Substantia nigra (tissue), 51 donors: ENCODE measurements at places on chromosomes 2 and 18.

GRCh38 chr2:18373664-18374063 lies 186.8 kb downstream of the RDH14 start:
- DNase-seq = no peak

DNA sequence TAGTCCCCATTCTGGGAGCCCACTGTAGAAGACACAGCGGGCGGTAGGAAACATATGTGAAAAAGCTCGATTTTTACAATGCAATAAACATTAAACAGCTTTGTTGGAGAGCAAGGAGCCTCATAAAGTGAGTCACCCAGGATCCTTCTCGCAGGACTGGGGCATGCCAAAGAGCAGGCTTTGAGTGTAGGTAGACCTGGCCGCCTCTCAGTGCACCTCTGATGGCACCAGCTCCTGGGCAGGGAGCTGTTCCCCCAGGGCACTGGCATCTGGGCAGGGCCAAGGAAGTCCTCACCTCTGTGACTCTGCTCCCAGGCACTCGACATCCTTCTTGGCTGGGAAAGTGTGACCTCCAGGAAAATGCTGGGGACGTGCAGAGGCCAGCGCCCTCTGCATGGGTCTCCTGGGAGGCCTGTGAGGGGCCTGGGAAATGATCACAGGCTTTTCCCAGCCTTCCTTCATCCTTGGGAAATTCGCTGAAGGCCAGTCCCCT lies 94.2 kb downstream of the POLR1A start:
- DNase-seq = no peak

DNA sequence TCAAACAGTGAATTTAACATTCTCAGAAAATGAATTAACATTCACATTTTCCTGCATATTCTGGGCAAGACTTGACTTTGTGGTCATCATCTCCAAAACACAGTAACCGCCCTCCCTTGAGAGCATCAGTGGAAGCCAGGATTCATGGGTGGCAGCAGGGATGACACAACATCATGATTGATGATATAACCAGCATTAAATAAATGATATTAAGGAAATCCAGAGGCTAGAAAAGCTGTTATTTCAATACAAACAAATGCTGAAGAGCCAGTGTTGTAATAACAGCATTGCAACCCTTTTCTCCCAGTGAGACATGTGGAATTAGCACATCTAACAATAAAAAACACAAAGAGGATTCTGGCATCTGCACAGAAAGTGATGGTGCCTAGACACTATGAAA lies 41.1 kb downstream of the CDC42EP3 start:
- no peak for DNase-seq

DNA sequence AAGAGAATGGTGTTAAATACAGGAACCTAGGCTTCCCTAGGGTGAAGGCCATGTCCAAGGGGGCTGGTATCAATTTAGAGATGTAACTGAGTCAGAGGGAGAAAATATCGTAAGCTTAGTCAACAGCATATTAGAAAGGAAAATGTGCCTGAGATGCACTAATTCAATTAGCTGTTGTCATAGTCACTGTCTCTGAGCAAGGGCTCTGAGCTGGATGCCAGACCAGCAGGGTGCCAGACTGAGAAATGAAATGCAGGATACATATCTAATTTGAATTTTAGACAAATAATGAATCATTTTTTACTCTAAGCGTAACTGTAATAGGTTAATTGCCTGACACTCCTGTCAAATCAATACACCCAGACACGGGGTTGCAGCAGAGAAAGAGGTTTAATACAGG lies 11.4 kb upstream of the SLC35F6 start:
- no peak for DNase-seq

GRCh38 chr18:13409997-13410396 lies 191.4 kb downstream of the LDLRAD4 start:
- DNase-seq = no peak

GRCh38 chr2:101135412-101136296 lies 15.5 kb downstream of the TBC1D8 start:
- no peak for DNase-seq

GRCh38 chr2:162433491-162433890 lies 89.6 kb downstream of the GCA start:
- DNase-seq = no peak

- peak; percentile 38 for DNase-seq
These were observed 4.2 kb upstream of the PAX8 start for GRCh38 chr2:113282747-113283533.

- DNase-seq = no peak
These were observed 315.0 kb downstream of the ALK start for GRCh38 chr2:29606104-29607037.

DNA sequence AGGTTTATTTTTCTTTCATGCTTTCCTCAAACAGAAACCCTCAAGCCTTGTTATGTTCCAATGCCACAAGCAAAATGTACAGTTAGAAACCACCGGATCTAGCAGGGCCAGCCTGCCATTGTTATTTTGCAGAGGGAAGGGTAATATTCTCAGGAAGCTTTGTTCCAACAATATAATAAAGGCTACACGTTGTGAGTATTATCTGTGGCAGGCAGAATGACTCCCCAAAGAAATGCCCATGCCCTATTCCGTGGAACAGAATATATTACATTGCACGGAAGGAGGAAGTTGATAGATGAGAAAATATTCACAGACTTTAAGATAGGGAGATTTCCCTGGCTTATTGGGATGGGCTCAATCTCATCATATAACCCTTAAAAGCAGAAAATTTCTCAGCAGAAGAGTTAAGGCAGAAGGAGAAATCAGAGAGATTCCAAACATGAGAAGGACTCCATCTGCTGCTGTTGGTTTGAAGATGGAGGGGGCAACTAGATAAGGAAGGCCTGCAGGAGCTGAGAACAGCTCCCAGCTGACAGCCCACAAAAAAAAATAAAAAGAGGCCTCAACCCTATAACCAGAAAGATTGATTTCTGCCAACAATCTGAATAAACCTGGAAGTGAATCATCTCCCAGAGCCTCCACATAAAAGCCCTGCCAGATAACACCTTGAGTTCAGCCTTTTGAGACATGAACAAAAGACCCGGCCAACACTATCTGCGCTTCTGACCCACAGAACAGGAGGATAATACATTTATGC lies 466.6 kb downstream of the LPIN1 start:
- DNase-seq = no peak

DNA sequence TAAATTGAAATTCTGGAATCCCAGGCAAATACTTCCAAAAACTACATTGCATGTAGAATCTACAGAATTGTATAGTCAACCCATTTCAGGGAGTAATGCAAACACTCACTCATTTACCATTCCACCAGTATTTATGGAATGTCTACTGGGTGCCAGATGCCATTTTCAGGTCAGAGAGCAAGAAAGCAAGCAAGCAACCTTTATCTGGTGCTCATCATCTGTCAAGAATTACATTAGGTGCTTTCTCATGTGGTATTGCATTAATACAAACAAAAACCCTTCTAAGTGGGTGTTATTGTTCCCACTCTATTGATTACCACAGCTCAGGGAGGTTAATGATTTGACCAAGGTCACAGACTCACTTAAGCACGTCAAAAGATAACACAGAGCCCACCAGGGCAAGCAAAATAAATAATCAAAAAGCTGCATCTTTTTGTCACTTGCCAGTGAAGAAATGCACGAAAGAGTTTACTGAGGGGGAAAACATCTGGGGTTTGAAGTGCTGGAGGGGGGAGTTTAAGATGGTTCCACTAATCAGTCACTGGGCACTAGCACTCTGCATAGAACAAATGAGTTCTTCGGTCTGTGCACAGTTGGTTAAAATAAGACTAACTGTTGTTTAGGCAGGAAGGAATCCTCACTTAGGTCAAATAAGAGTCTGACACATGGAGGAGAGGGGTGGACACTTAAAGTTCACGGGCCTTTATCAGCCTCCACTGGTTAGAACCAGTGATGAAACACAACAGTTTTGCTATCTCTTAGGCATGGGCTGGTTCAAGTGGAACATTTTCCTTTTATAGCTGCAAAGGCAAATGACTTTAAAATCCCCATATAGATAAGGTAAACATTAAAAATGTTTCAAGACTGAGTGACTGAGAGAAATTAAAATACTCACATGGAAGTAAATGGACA lies 208.8 kb downstream of the CDH2 start:
- no peak for DNase-seq

DNA sequence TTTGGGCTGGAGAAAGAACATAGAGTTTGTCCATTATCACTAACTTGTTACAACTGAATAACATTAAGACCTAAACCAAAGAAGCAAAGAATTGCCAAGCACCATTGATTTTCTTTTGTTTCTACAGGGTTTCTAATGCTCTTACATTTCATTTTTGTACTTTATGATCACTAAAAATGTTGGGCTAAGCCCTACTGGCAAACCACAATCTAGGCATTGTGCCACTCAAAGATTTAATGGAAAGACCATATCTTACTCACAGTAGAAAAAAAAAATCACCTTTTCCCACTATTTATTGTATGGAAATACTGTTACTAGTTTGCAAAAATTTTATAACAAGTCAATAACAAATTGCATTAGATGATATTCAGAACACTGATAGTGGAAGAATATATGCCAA lies 447.4 kb upstream of the PKDCC start:
- no peak for DNase-seq

DNA sequence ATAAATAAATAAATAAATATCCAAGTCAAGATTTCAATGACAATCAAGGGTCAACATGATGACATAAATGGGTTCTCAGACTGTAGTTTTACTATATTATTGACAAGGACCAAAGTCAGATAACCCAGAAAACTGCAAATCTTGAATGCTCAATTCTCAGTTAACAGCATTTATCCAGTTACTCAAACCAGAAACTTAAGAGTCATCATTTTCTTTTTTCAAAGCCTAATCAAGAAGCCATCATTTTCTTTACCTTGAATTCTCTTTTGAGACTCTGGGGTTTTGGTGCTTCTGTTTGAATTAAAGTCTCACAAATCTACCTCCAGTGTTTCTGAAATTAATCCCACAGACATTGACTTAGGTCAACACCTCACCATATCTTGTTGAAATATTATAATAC lies 14.1 kb downstream of the TRMT61B start:
- no peak for DNase-seq

- DNase-seq = no peak
These were observed 364.3 kb upstream of the MEX3C start for GRCh38 chr18:51561821-51562220.

GRCh38 chr18:63895190-63895589 lies 7.7 kb downstream of the SERPINB2 start:
- no peak for DNase-seq

- DNase-seq = no peak
These were observed 609.1 kb upstream of the SYT4 start for GRCh38 chr18:43886341-43886740.

DNA sequence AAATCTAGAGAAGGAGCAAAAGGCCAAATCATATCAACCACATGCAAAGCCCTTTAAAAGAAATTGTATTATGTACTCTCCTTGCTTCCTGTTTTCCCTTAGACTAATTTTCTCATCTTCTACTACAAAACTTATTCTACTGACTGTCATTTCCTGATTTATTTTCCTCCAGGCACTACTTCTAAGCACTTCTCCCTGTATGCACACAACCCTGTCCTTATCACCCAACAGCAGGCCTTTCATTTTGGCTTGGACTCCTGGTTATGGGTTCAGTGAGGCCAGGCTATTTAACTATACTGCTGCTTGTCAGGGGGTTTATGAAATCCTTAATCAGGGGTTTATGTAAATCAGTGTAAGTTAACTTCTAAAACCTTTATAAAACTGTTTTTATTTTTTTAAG lies 205.1 kb upstream of the FAM98A start:
- no peak for DNase-seq

GRCh38 chr2:47040651-47041050 lies 114.5 kb downstream of the STPG4 start:
- no peak for DNase-seq

DNA sequence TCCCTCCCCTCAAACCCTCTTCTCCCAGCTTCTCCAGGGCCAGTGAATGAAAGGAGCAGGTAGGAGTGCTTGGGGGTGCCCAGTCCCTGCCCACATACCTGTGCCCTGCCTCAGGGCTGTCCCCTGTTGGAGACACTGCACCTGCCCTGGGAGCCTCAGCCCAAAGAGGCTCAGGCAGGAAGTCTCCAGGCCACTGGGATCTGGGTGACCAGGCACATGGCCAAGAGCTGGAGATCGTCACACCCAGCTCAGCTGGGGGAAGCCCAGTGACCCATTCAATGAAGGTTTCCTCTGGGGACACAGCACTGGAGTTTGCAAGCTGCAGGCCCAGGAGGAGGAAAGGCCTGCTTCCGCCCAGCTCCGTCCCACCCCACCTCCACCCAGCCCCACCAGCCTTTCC lies 156.4 kb downstream of the ZFP36L2 start:
- DNase-seq = no peak

GRCh38 chr2:96157649-96158553 lies 12.7 kb upstream of the DUSP2 start:
- no peak for DNase-seq
